ENCODE measurements at places on chromosomes 2 and 18.

DNA sequence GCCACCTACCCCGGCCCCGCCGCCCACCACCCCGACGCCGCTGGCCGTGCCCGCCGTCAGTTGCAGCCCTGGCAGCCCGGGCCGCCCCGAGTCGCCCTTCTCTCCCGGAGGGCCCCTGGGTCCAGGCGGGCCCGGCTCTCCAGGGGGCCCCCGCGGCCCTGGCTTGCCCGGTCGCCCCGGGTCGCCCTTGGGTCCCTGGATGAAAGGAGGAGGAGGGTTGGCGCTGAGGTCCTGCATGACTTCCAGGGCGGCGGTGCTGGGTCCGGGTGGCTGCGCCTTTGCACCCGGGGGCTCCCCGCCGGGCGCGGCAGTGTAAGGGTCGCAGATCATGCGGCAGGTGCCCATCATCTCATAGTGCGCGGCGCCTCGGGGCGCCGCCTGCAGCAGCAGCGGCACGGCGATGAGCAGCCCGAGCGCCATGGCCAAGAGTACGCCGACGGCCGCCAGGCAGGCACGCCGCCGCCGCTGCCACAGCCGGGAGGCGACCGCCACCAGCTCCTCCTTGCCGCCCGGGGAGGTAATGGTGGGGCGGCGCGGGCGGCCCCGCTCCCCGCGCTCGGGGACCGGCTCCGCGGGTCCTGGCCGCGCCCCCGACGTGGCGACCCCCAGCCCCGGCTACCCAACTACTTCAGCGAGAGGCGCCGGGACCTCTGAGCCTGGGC is 570 bp downstream of the C1QL2 start:
- no peak for DNase-seq

- DNase-seq, result no peak
Measured at GRCh38 chr2:156562124-156562523, 125.9 kb downstream of the GPD2 start.

GRCh38 chr2:30733876-30734520 is 73.2 kb downstream of the CAPN13 start:
- DNase-seq, result no peak

- no peak for DNase-seq
Measured at GRCh38 chr2:192574552-192574951, 379.8 kb upstream of the TMEFF2 start.

GRCh38 chr2:169637620-169638019 is 53.5 kb downstream of the PPIG start:
- peak; percentile 86 for DNase-seq

DNA sequence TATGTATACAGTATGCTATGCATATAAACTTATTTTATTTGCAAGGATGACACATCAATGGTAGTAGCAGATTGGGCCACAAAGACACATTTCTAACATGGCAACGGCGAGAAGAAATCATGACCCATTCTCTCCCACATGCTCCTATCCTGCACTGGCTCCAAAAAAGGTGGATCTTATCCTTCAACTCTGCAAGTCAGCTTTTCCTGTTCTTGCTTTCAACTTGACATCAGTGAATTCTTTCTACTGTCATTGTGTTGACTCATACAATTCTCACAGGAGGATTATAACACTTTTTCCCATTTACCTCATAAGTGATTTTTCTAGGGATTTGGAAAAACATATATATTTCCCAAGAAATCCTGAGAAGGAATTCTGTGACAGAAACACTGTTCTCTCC is 53.1 kb downstream of the ACVR1 start:
- DNase-seq, result no peak

GRCh38 chr18:22871809-22872525 is 61.2 kb upstream of the RBBP8 start:
- DNase-seq, result peak; percentile 3

GRCh38 chr2:197369933-197370320 is 59.3 kb upstream of the ANKRD44 start:
- no peak for DNase-seq

DNA sequence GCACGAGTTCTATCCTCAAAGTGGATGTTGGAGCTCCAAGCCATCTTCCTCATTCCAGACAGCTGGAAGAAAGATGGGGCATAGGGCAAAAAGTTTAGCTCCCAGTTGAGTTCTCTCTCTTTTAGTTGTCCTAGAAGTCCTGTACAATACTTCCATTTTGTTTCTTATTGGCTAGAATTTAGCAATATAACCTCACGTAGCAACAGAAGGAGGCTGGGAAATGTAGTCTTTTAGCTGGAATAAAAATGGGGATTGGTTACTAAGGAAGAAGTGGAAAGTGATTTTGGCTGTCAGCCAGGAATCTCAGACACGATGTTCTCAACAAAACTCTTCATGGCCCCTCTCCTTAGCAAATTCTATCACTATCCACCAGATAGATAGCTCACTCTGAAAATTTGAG is 79.9 kb downstream of the PLCL1 start:
- DNase-seq, result no peak

DNA sequence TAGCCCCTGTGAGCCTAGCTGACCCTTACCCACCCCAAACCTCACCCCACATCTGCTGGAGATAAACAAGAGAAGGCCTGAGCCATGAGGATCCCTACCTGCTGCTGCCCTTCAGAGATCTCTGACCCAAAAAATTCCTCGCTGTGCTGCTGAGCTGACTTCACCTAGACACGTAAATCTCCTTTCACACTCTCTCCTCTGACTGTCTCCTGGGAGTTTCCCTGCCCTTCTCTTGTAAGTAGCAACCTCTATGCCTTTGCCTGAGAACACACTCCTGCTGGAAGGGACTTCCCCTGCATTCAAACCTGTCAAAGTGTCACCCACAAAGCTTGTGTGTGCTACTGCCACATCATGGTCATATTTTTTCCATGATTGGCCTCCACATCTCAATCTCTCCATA is 134.2 kb upstream of the NOL4 start:
- DNase-seq, result no peak

GRCh38 chr2:135620198-135620597 is 88.9 kb downstream of the R3HDM1 start:
- no peak for DNase-seq

- no peak for DNase-seq
Measured at GRCh38 chr18:48605408-48605845, 66.6 kb downstream of the CTIF start.

- DNase-seq, result peak; percentile 39
Measured at GRCh38 chr2:170243118-170243837, 65.3 kb downstream of the MYO3B start.

DNA sequence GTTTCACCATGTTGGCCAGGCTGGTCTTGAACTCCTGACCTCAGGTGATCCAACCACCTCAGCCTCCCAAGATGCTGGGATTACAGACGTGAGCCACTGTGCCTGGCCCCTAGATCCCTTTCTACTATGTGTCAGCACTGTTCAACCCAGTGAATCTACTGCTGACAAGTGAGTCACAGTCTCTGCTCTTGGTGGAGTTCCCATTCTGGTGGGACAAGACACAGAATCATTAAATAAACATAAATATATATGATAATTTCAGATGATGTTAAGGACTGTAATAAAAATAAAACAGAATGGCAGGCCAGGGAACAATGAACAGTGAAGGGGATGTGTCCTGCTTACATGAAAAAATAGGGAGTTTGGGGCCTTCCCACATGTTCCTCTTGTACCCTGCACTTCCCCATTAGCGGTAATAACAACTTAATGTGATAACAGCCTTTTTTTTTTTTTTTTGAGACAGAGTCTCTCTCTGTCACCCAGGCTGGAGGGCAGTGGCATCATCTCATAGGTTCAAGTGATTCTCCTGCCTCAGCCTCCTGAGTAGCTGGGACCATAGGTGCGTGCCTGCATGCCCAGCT is 112.2 kb downstream of the CPO start:
- no peak for DNase-seq

DNA sequence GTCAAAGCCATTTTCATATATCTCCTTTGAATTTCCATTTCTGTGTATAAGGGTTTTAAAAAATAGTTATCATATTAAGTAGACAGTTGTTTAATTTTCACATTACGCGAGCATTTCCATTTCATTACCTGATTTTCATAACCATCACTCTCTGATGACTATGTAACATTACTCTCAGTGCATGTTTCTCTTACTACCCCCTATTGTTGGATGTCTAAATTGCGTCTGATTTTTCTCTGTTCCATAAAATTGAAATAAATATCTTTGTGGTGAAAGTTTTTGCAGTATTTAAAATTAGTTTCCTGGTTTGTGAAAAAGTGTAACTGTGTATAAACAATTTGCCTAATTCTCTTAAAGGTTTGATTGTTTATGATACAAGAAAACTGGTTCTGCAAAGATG is 123.8 kb downstream of the MYO1B start:
- no peak for DNase-seq

GRCh38 chr2:37982147-37982582 is 57.1 kb downstream of the RMDN2 start:
- DNase-seq, result peak; percentile 70

GRCh38 chr18:56789004-56789888 is 138.1 kb downstream of the WDR7 start:
- no peak for DNase-seq

DNA sequence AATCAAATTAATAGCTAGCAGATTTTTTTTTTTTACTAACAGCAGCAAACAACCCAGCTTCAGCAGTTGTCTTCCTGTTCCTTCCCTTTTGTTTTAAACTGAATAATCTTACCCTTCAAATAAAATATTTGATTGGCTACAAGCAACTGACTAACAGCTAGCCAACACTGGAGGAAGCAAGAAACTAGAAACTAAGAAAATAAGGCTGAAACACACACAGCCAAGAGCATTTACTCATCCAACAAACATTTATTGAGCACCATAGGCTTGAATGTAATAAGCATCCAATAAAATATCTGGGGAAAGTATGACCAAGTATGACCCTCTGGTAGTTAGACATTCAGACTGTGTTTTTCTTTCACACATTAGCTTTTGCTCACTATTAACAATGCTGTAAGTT is 189.2 kb downstream of the CD226 start:
- peak; percentile 12 for DNase-seq

- DNase-seq, result no peak
Measured at GRCh38 chr2:28352610-28353195, 40.0 kb upstream of the FOSL2 start.

DNA sequence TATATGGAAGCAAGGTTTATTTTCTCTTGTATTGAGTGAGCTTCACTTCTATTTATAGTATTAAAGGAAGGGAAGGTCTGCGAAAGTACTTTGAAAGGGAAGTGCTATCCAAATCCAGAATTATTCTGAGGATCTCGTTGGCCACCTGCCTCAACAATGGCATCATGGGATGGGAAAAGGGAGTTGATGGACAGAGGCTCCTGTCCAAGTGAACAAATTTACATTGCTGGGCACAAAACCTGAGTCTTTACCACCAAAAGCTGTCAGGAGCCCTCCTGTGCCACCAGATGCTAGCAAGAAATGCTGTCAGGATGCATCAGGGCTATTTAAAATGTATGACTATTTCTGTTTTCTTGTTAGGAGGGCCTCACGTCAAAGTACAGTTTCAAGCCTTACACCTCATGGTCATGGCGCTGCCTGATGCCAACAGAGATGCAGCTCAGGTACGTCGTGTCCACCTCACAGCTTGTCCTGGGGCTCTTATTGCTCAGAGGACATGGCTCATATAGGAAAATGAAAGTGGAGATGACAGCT is 157.3 kb downstream of the ARHGAP28 start:
- no peak for DNase-seq

GRCh38 chr2:215917953-215918620 is 95.3 kb downstream of the MREG start:
- DNase-seq, result peak; percentile 87

GRCh38 chr2:26925100-26925791 is 45.2 kb upstream of the MAPRE3 start:
- no peak for DNase-seq

DNA sequence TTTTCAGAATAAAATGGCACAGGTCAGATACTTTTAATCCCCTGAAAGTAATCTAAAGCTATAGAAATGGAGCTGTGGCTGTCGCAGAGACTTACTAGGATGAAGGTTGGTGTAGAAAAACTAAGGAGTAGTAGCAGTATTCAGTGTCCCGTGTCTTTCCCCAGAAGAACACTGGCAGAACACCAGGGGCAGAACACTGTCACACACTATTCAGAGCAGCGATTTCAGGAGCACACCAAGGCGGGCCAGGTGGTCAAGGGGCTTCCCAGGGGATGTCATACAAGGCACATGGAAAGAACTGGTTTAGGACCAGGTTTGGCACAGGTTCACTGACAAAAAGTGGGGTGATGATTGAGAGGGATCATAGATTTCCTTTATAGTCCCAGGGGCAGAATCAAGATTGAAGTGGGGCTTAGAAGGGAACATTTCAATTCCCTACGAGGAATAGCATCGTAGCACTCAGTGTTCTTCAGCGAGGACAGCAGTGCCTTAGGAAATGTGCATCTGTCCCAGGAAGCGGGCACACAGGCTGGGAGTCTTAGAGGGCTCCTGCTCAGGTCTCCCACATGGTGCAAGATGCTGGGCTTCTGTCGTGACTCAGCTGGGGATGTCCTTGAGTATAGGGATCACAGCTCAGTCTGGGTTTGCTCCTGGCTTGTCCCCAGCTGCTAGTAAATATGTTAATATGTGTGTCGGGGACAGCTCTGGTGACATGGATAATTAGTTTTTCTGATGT is 22.6 kb downstream of the BCL2L11 start:
- DNase-seq, result no peak

- DNase-seq, result peak; percentile 37
Measured at GRCh38 chr2:72562451-72563153, 263.2 kb downstream of the EXOC6B start.

DNA sequence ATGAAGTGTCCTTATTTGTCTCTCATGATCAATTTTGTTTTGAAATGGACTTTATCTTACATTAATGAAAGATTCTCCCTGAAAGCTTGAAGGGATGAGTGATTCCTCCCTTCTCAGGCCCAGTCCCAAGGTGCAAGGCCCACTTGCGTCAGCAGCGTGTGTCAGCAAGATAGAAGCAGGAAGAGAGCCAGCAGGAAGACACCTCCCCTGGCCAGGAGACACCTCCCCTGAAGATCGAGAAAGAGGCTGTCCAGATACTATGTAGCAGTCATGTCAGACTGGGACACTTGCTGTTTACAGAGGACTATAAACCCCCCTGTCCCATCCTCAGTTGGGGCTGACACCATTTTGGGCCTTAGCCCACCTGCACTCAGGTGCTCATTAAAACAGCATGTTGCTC is 38.3 kb downstream of the TIMM21 start:
- DNase-seq, result no peak

DNA sequence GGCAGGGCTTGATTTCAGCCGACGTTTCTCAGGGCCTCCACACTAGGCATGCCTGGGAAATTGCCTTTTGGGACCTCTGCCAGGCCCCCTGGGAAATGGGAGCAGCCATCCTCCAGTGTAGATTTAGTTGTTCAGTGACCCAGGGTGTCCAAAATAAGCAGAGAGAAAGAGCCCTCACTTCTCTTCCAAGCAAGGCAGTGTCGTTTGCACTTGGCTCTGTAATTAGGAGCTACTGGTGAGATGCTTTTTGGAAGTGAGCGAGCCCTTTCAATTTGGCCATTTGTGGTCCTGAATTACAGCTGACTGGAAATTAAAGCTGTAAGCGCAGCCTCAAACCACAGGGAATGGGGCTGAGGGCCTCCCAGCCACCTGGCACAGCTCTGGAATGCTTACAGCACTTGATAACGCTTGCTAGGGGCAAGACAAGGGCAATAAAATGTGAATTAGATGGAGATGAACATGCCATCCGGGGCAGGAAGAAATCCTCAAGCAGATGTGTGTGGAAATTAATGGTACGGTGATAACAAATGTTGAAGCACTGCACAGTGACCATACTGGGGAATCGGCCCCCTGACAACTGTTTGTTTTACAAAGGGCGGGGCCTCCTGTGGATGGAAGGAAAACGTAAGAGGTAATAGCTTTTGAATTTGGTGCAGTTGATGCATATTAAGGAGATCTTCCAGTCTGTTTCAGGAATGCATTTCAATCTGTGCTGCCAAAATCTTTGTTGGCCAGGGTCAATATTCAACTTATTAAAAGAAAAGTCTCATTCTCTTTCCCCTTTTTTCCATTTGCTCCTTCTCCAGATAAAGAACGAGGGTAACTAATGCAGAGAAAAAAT is 173.1 kb downstream of the UXS1 start:
- DNase-seq, result no peak
